ENCODE measurements at places on chromosomes 7 and 10. TPM values are rescaled to one million over a fixed set of nuclear protein-coding genes. Genes with fewer than 3 reads are reported as not detected.

KCNMA1 gene
- 1.5 TPM for total RNA-seq

PVRIG gene
- total RNA-seq: 63.2 TPM

SPDYE16 gene
- 0.52 TPM for total RNA-seq

DGKB gene
- not detected for total RNA-seq

TRA2A gene
- total RNA-seq: 113 TPM

- H3K27me3 ChIP-seq: peaks cover 3% of the 10 kb centered on the region
- H3K36me3 ChIP-seq: peaks cover 2% of the 10 kb centered on the region
- peaks cover 9% of the 10 kb centered on the region for H3K4me1 ChIP-seq
- no peak for DNase-seq
Measured at GRCh38 chr7:17463511-17464085, 165.1 kb downstream of the AHR start.

DNA sequence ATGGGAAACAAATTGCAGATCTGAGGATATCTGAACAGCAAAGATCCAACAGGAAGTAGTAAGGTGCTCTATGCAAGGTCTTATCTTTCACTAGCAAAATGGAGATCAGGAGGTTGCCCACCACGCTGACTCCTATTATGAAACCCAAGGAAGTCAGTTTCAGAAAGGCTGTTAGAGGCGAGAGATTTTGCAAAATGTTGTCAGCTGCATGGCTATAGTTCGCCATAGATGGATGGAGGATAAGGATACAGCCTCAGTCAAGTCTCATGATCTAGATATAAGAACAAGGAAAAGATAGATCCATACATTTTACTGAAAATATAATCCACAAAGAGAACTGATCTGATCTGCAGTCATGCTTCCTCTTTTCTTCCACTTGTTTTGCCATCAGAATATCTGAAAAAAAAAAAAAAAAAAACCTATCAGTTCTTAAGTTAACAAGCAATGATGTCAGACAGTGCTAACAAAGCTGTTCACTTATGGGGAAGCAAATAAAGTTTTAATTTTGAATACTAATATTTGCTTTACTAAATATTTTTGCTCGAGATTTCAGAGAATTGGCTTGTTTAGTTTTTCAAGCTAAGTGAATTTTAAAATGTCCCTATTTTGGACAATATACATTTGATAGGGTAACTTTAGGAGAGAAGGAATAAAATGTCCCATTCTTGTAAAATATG is 2.0 kb downstream of the GPR85 start:
- no peaks in the 10 kb centered on the region for H3K36me3 ChIP-seq
- H3K4me1 ChIP-seq: peaks cover 11% of the 10 kb centered on the region
- no peak overlapping the region for H3K27ac ChIP-seq
- DNase-seq: no peak

- no peak overlapping the region for H3K27ac ChIP-seq
- no peaks in the 10 kb centered on the region for H3K4me1 ChIP-seq
- H3K4me3 ChIP-seq: no peak overlapping the region
- H3K27me3 ChIP-seq: peaks cover 8% of the 10 kb centered on the region
- no peaks in the 10 kb centered on the region for H3K36me3 ChIP-seq
Measured at GRCh38 chr10:71302874-71303568, 16.0 kb upstream of the SLC29A3 start.

- no peak overlapping the region for H3K4me3 ChIP-seq
- H3K27me3 ChIP-seq: peaks cover 21% of the 10 kb centered on the region
- no peak overlapping the region for H3K27ac ChIP-seq
- peaks cover 6% of the 10 kb centered on the region for H3K4me1 ChIP-seq
- H3K36me3 ChIP-seq: no peaks in the 10 kb centered on the region
- no peak for DNase-seq
Measured at GRCh38 chr7:150947241-150947745, 30.8 kb downstream of the KCNH2 start.

DNA sequence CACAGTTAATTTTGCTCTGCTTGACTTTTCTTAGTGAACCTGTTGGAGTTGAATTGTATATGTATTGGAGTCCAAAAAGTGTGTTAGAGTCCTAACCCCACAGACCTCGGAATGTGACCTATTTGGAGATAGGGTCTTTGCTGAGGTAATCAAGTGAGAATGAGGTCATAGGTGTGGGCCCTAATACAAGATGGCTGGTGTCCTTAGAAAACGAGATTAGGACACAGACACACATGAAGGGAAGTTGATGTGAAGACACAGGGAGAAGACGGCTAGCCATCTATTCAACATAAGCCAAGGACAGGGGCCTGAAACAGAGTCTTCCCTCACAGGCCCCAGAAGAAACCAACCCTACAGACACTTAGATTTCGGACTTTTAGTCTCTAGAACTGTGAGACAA is 260.6 kb upstream of the NEBL start:
- H3K4me3 ChIP-seq: no peak overlapping the region
- no peaks in the 10 kb centered on the region for H3K36me3 ChIP-seq
- H3K27me3 ChIP-seq: no peaks in the 10 kb centered on the region
- H3K4me1 ChIP-seq: no peaks in the 10 kb centered on the region
- no peak for DNase-seq
- H3K27ac ChIP-seq: no peak overlapping the region

GRCh38 chr7:86961686-86962085 is 97.8 kb downstream of the ELAPOR2 start:
- H3K36me3 ChIP-seq: no peaks in the 10 kb centered on the region
- H3K27ac ChIP-seq: no peak overlapping the region
- H3K4me3 ChIP-seq: no peak overlapping the region
- H3K27me3 ChIP-seq: no peaks in the 10 kb centered on the region
- DNase-seq: no peak

- H3K4me3 ChIP-seq: no peak overlapping the region
- H3K4me1 ChIP-seq: peaks cover 14% of the 10 kb centered on the region
- peaks cover 2% of the 10 kb centered on the region for H3K36me3 ChIP-seq
Measured at GRCh38 chr7:148930335-148930734, 46.2 kb upstream of the EZH2 start.

- peaks cover 84% of the 10 kb centered on the region for H3K27me3 ChIP-seq
- H3K27ac ChIP-seq: no peak within 1 kb of the TSS
- no peak for DNase-seq
- H3K36me3 ChIP-seq: no peaks in the 10 kb centered on the region
Measured at GRCh38 chr10:60944058-60944909, at the start of gene RHOBTB1. Gene RHOBTB1 (minus strand): TSS chr10:60944185. CDS start chr10:60911542, 32,643 bp downstream.

GRCh38 chr7:16921644-16922257 is 40.0 kb upstream of the AGR3 start:
- peaks cover 36% of the 10 kb centered on the region for H3K4me1 ChIP-seq
- H3K36me3 ChIP-seq: peaks cover 2% of the 10 kb centered on the region
- no peak overlapping the region for H3K27ac ChIP-seq

DNA sequence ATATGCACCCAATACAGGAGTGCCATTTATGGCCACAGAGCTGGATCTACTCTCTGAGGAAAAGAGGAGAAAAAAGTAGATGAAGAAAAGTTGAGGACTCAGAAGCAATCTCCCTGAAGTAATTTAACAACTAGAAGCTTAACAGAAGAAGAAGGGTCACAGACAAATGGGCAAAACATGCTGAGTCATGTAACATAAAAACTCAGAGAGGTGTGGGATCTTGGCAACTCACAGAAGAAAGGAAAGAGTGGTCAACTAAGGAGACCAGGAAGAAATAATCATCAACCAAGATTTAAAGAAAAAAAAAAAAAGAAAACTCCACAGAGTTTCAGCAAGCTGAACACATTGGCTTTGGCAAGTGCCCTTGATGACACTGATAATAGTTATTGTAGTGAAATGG is 51.8 kb upstream of the BET1 start:
- no peak for DNase-seq
- H3K4me3 ChIP-seq: no peak overlapping the region
- no peak overlapping the region for H3K27ac ChIP-seq
- peaks cover 4% of the 10 kb centered on the region for H3K4me1 ChIP-seq
- no peaks in the 10 kb centered on the region for H3K36me3 ChIP-seq

Data from activated CD8-positive, alpha-beta memory T cell treated with anti-CD3 and anti-CD28 coated beads, Interleukin-2, amount 10 ng/mL, durations not matched to agents 7 days and 5 days (primary cell).